ENCODE measurements at places on chromosomes 2 and 18.

DNA sequence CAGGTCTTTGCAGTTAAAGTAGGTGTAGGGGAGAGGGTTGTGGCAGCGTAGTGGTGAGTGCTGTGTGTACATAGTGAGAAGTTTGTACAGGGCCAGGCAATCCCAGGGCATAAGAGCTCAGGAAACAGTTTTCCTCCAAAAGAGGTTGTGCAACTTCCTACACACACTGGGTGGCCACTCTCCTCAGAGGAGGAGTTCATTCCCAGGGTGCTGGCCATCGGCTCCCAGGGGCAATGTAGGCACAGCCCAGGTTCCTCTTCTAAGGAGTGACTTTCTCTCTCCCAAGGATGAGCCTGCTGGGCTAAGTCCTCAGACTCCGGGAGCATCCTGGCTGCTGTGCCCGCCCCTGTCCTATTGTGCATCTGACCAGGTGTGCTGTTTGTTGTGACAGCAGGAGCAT is 3.0 kb downstream of the ACOXL start:
- DNase-seq, result no peak

GRCh38 chr2:145587922-145588321 is 1068.0 kb upstream of the ZEB2 start:
- no peak for DNase-seq

- no peak for DNase-seq
These were observed 55.1 kb upstream of the ACVR2A start for GRCh38 chr2:147789720-147790119.

DNA sequence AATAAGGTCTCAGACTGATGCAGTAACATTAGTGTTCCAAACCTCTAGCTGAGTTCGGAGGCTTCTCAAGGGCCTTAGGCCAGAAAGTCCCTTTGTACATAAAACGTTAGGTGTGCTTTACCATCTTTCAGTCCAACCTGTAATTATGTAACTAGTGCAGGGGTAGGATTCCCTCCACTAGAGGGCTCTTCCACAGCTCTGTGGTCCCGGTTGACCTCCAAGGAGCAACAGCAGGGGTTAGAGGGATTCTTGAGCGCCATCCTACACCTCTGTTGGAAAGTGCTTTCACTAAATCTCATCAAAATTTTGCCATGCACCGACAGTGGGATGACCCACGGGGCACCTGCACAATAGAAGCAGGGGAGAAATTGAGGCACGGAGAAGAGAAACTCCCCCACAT is 155.8 kb upstream of the LRP1B start:
- DNase-seq, result no peak

DNA sequence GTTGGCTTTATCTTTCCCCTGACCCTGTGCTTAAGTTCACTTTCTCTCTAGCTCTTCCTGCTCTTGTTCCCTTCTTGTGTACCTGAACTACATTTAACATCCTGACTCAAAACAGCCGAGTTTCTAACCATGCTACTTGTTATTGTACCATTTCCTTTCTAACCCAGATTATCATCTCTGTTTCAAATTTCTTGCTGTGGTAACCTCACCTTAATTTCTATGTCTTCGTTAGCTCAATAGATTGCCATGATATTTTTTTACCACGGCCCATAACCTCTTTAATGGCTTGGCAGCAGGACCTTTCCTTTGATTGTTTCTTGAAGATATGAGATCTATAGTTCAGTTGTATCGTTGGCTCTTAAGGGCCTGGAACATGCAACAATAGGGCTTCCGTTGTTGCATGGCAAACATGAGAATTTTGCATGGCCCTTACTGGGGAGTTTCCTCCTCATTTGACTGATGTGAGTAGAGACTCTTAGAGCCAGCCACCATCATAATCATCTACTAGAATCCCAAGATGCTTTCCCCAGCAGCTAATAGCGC is 11.1 kb downstream of the CFAP36 start:
- DNase-seq, result no peak

DNA sequence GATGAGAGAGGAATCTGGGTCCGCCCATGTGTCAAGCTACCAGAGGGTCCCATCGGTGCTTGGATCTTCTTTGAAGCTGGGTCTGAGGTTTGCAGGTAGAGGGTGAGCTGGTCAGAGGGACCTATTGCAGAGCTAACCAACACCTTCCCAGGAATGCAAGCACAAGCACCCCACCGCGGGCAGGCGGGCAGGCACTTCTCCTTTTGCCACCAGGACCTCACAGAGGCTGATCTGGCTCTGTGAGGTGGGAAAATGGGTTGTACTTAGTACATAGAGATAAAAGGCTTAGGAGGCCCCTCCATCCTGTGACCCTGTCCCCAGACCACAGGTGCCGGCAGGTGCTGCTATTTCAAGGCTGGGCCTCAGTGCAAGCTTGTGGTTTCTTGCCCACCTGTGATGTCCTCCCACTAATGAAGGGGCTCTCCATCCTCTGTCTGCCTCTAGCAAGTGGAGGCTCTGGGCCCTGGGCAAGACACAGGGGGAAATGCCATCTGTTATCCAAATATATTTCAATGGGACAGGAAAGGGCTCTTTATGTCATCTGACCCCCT is 31.4 kb upstream of the IL37 start:
- no peak for DNase-seq

- DNase-seq, result no peak
These were observed 183.2 kb downstream of the CYRIA start for GRCh38 chr2:16482460-16482859.

GRCh38 chr18:3747176-3747973 is 297.4 kb downstream of the TGIF1 start:
- DNase-seq, result no peak

GRCh38 chr2:238100049-238100820 is at the start of gene ESPNL:
ESPNL (plus strand) TSS chr2:238100340; CDS start chr2:238100420, 80 bp downstream.
- no peak for DNase-seq

DNA sequence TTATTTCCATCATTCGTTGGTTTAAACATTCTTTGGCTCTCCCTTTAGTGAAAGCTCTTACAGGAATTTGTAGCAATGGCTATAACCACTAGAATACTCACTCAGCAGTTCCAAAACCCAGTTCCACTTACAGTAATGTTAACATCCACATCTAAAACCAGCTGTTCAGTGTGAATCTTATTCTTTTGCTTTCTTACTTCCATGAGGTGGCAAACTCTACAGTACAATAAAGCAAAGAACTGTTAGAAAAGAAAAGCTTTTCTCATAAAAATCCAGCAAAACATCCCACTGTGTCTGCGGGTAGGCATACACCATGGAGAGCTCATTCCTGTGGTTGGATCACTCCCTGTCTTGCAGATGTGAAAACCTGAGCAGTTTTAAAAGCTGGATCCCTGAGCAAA is 147.1 kb downstream of the ARHGAP28 start:
- no peak for DNase-seq

Measured in stimulated activated CD4-positive, alpha-beta T cell treated with anti-CD3 and anti-CD28 coated beads, Interleukin-1b, Interleukin-23, amount 100 ng/mL, for 24 hours (primary cell).